ENCODE measurements at places on chromosomes 4 and X.

DNA sequence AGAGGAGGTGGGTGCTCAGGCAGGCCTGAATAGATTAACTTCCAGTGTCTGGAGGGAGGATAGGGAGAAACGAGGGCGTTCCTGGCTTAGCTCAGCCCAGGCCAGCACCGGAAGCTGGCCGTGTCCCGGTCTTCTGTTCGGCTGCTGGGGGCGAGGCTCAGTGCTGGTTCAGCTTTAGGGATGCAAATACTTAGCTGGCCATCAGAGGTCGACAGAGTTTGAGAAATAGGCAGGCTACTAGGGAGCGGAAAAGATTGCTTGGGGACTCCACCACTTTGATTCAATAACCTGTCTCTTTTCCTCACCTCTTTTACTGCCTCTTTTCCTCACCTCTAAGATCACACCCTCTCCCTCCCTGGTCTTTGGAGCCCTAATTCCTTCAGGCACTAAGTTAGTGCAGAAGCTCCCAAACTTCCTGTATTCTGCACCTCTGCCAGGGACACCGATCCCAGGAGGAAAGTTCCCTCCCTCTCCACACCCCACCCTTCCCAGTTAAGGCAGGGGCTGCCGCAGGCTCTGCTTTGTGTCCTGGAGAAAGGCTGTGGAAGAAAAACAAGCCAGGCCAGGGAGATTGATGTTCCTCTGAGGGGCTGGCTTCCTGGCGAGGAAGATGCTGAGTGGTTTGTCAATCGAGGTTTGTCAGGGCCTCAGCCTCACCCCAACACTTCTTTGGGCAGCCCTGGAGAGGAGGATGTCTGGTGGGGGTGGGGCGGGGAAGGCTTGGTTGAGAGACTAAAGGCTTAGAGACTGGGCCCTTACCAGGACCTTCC is 6.0 kb upstream of the EFNB1 start:
- no peak for DNase-seq

- DNase-seq = no peak
Observed at GRCh38 chrX:71870208-71871098, 40.2 kb upstream of the NHSL2 start.

- DNase-seq = no peak
Observed at GRCh38 chr4:151955721-151956380, 195.0 kb upstream of the GATB start.

DNA sequence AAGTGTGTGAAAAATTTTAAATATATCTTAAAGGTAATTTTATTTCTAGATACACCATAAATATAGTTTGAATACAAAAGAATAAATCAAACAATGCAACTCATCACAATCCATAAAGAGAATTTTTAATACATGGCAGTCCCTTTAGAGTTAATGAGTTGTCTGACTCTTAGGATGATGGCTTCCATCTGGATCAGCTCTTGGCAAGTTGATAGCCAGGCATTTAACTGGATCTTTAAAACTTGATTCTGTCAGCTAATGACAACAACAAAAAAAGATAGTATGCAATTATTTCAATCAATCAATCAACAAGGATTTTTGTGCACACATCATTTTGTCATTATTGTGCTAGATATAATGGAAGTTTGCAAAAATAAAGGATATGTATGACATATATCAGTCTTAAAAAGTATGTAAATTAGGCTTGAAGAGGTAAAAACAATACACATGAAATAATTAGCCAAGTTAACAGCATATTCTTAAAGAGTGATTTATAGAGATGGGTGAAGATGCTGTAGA is 174.9 kb upstream of the PCDH18 start:
- no peak for DNase-seq

- no peak for DNase-seq
Observed at GRCh38 chr4:182255441-182256190, 12.4 kb downstream of the TENM3 start.

GRCh38 chr4:184792950-184793555 is 32.7 kb downstream of the ACSL1 start:
- peak; percentile 49 for DNase-seq
